ENCODE measurements at places on chromosomes 6 and 20.
A peak's percentile ranks its signal among the peaks of the same experiment; 100 is the strongest.

DNA sequence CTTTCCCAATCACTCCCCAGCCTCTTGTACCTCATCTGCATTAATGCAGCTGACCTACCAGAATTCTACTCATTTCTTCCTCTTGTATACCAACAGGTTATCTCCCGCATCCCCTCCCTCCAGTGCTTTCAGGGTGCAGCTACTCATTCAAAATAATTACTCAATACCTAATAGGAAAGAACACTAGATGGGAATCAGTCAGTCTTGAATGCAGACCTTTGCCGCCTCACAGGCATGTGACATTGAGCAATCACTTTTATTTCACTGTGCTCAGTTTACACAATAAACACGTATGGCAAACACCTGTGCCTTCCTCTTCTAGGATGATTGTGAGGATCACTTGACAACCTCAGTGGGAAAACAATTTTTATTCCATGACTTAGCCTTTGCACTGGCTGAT is 13.3 kb downstream of the ZSCAN31 start:
- no peak for DNase-seq
- peaks cover 2% of the 10 kb centered on the region for H3K27me3 ChIP-seq

GRCh38 chr6:141598487-141598886 is 534.2 kb upstream of the GJE1 start:
- no peaks in the 10 kb centered on the region for H3K36me3 ChIP-seq
- H3K27me3 ChIP-seq: no peaks in the 10 kb centered on the region
- no peak overlapping the region for H3K27ac ChIP-seq
- H3K4me1 ChIP-seq: no peaks in the 10 kb centered on the region
- DNase-seq: no peak

GRCh38 chr6:12957321-12958051 is 240.9 kb downstream of the PHACTR1 start:
- peak; percentile 30 for DNase-seq
- peak overlapping the region; percentile 18 for H3K27ac ChIP-seq
- H3K36me3 ChIP-seq: no peaks in the 10 kb centered on the region
- peaks cover 22% of the 10 kb centered on the region for H3K4me1 ChIP-seq
- peaks cover 39% of the 10 kb centered on the region for H3K27me3 ChIP-seq
- peak overlapping the region; percentile 84 for H3K4me3 ChIP-seq

DNA sequence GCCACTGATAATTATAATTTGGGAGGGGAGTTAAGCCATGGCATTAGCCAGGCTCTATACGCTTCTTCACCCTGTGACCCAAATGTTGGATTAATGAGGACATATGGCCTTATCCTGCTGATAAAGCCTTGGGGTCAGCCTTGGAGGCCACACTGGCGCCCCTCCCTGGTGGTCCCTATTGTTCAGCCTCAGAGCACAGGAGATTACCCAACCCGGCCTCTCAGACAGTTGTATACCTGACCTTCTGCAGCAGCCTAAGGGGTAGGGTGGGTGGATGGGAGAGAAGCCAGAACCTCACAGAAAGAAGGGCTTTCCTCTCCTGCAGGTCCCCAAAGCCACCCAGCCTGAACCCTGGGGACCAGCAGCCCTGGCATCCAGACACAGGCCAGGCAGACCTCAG is 76.8 kb downstream of the LINC00237 start:
- no peak overlapping the region for H3K27ac ChIP-seq
- H3K4me3 ChIP-seq: no peak overlapping the region
- DNase-seq: no peak
- no peaks in the 10 kb centered on the region for H3K36me3 ChIP-seq
- H3K4me1 ChIP-seq: no peaks in the 10 kb centered on the region

DNA sequence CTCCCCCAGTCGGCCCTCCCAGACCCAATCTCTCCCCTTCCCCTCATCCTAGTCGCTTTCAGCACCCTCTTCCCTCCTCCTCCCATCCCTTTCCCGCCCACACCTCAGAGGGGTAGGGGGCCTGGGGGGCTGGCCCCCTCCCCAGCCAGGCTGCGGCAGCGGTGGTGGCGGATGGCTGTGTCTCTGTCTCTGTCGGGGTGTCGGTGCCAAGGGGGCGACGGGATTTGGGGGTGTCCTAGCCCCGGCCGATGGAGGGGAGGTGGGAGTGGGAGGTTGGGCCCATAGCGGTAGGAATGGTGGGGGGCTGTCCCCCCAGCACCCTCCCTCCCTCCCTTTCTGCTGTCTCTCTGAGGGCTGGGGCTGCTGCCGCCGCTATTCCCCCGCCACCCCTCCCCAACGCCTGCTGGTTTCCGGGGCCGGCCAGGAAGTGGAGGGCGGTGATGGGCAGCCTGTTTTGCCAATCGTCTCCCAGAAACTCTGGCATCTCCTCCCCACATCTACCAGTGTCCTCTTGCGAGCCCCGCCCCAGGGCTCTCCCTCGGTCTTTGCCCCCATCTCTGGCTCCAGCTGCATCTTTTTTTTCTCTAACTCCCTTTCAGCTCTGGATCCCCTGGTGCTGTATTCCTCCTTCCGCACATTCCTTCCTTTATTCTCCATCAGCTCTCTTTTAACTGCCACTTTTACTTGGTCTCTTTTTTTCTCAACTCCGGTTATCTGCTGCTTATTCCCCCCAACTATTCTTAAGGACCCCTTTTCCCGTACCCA is at the start of gene AGPAT1:
Gene AGPAT1 (minus strand): TSS at position 374 of the 765 bp plus-strand sequence. CDS start 4,588 bp downstream, outside the sequence.
- DNase-seq: peak; percentile 98
- H3K36me3 ChIP-seq: peaks cover 21% of the 10 kb centered on the region
- H3K4me3 ChIP-seq: peak within 1 kb of the TSS; percentile 90
- no peaks in the 10 kb centered on the region for H3K27me3 ChIP-seq
- peak within 1 kb of the TSS; percentile 92 for H3K27ac ChIP-seq

- H3K36me3 ChIP-seq: peaks cover 5% of the 10 kb centered on the region
- peak overlapping the region; percentile 82 for H3K4me3 ChIP-seq
- H3K27ac ChIP-seq: peak overlapping the region; percentile 98
- H3K27me3 ChIP-seq: no peaks in the 10 kb centered on the region
- peak; percentile 69 for DNase-seq
- peaks cover 82% of the 10 kb centered on the region for H3K4me1 ChIP-seq
These were observed 3.2 kb upstream of the HLA-DMB start for GRCh38 chr6:32943864-32944649.

- H3K4me1 ChIP-seq: peaks cover 30% of the 10 kb centered on the region
- H3K27ac ChIP-seq: peak overlapping the region; percentile 46
- H3K4me3 ChIP-seq: no peak overlapping the region
- no peaks in the 10 kb centered on the region for H3K27me3 ChIP-seq
- DNase-seq: no peak
- H3K36me3 ChIP-seq: peaks cover 47% of the 10 kb centered on the region
These were observed 75.2 kb downstream of the BACH2 start for GRCh38 chr6:90221403-90221802.

DNA sequence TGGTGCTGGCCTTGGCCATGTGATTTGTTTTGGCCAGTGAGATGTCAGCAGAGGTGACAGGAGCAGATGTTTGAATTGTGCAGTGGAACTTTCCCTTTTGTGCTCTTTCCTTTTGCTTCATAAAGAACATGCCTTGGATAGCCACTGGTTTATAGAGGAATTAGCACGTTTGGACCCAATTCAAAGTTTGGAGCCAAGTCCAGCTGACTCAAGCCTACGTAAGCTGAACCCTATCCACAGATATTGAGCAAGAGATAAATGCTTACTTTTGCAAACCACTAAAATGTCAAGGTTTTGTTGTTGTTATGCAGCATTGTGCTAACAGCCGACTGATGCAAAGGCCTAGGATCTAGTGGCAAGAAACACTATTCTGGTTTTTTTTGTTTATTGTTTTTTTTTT is 230.9 kb upstream of the CITED2 start:
- H3K27me3 ChIP-seq: peaks cover 7% of the 10 kb centered on the region
- H3K4me1 ChIP-seq: peaks cover 3% of the 10 kb centered on the region
- no peak for DNase-seq

DNA sequence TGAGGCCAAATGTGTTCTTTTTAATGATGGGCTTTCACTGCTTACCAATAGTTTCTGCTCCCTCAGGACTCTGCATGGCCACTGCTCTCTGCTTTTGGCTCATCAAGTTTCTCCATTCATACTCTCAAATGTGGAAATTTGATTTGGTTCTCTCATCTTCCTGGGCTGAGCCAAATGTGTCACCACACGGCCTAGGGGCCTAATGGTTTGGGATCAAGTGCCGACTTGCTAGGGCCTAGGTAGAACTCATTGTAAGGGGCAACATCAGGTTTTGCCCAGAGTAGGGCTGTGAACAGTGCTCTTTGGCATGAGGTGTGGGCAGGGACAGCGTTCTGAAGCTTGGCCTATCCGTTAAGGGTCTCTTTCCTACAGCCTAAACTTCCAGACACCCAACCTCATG is 3.9 kb upstream of the MRPS10 start:
- H3K36me3 ChIP-seq: peaks cover 7% of the 10 kb centered on the region
- no peak overlapping the region for H3K27ac ChIP-seq
- H3K27me3 ChIP-seq: no peaks in the 10 kb centered on the region
- no peak overlapping the region for H3K4me3 ChIP-seq
- no peak for DNase-seq

DNA sequence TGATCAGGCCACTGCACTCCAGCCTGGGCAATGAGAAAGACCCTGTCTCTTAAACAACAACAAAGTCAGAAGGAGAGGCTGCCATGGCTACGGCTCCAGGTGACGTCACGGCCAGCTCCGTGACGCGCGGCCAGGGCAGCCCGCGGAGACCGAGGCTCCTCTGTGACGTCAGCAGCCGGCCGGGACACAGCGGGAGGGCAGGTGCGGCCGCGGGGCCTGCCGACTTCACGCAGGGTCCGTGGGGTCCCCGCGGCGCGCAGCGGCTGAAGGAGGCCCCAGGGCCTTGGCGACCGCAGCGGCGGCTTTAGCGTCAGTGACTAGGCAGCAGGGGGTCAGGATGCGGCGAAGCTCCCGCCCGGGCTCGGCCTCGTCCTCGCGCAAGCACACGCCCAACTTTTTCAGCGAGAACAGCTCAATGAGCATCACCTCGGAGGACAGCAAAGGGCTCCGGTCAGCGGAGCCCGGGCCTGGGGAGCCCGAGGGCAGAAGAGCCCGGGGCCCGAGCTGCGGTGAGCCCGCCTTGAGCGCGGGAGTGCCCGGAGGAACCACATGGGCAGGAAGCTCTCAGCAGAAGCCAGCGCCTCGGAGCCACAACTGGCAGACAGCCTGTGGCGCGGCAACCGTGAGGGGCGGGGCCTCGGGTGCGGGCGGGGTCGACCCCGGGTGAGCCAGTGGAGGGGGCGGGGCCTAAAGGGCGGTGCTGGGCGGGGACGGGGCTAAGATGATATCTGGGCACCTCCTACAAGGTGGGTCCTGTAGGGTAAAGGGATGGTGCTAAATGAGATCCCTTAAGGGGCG is at the start of gene SPAG4:
Gene SPAG4 (plus strand): TSS at position 163 of the 798 bp plus-strand sequence. CDS start 175 bp downstream, at position 338.
- H3K4me3 ChIP-seq: peak within 1 kb of the TSS; percentile 84
- peaks cover under 1% of the 10 kb centered on the region for H3K36me3 ChIP-seq
- peaks cover 43% of the 10 kb centered on the region for H3K4me1 ChIP-seq
- DNase-seq: peak; percentile 100
- peaks cover 2% of the 10 kb centered on the region for H3K27me3 ChIP-seq
